ENCODE measurements at places on chromosomes 2 and 18.
A peak's percentile ranks its signal among the peaks of the same experiment; 100 is the strongest.

GRCh38 chr2:40507432-40507831, 55.5 kb upstream of the SLC8A1 start:
- no peak for DNase-seq

DNA sequence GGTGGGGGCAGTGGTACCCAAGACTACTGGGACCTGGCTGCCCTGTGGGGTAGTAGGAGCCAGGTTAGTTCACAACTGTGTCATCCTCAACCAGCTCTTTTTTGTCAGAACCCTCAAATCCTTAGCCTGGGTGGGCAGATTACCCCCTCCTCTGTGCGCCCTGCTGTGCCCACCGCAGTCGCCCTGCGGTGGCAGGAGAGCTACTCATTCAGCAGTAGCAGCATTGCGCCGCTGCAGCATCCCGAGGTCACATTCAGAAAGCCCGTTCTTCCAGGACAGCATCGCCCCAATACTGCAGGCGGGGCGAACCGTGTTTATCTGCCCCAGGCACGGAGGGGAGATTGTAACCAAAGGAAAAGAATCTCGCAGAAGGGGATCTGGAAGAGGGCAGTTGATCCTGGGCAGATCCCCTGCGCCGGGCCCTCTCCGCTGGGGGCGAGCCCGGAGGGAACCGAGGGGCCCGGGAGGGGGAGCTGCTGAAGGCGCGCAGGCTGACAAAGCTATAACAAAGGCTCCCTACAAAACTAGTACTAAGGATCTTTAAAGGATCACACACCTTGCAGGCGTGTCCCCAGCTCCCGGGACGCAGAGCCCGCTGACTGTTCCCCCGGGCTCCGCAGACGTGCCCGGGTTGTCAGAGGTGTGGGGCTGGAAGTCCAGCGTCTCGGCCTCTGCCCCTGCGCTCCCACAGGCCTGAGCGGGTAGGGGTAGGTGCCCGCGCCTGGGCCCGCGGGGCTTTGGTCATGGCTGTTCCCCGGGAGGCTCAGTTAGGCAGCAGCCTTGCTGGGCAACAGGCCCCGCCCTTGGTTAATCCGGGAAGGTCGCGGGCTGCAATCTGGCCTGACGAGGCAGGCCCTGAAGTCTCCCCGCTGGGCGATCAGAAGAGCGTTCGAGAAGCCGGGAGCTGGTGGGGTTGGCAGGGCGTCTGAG, 13.2 kb downstream of the POU3F3 start:
- DNase-seq, result no peak

GRCh38 chr2:151410485-151410834, 758 bp downstream of the RIF1 start:
- peak; percentile 15 for DNase-seq

DNA sequence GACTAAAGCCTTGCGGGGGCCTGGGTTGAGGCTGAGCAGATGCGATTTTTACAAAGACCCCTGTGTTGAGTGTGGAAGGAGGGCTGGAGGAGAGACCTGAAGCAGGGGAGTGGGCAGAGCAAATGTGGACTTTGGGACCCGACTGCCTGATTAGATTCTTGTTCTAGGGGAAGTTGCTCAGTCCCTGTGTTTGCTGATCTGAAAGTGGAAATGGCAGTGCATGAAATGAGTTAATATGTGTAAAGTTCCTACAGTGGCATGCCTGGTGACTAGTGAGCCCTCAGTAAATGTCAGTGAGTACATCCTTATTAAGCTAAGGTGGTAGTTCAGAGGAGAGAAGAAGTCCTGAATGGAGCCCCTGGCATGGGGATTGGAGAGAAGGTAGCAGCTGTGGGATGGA, 52.3 kb downstream of the ARMC9 start:
- DNase-seq, result no peak

- no peak for DNase-seq
Observed at GRCh38 chr2:57859755-57860154, 186.9 kb upstream of the VRK2 start.

- no peak for DNase-seq
Observed at GRCh38 chr2:3022841-3023372, 354.7 kb downstream of the EIPR1 start.

DNA sequence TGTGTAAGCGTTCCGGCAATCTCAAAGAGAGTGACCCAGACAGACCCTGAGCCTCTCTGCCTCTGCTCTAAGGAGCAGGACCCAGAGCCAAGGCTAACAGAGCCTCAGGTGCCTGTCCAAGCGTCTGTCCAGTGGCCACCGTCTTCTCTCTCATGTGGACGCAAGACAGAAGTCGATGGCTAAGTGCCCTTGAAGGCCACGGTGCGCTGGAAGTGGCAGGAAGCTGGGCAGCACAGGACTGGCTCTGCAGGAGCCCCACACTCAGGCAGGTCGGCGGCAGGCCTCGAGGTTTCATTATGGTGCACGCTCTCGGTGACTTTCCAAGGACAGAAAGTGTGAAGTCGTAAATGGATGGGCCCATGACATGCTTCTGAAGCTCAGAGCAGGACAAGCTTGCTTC, 49.1 kb downstream of the HDAC4 start:
- no peak for DNase-seq

- DNase-seq, result no peak
Observed at GRCh38 chr2:219605607-219605954, 7.9 kb downstream of the STK11IP start.

DNA sequence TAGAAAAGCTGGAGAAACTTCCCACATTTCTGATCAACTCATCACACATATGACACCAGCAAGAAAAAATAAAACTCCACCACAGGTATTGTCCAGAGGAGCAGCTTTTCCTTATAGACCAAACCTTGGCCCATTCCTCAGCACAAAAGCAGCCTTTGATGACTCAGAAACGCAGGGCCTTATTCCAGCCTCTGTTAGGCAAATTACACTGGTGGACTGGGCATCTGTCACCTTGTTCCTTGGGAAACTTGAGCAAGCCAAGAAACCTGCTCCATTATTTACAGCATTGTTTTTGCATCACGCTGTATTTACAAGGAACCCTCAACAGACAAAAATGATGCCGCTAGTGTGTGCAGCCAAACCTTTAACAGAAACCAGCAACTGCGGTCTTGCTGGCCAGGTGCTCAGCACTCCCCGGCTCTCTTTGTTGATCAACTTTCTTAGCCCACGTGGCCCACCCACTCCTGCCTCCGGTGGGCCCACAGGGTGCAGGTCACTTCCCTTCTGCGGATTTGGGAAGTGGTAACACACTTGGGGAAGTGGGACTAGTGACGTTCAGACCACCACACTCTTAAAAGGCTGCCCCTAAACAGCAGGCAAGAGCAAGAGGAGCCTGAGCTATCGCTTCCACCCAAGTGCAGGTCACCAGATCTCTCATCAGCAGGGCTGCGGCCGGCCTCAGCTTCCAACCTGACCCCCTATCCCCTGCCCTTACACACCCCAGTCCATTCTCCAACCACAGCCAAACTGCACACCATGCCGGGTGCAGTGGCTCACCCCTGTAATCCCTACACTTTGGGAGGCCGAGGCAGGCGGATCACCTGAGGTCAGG, 1.5 kb downstream of the AP1S3 start:
- no peak for DNase-seq

GRCh38 chr2:137947032-137947727, 17.1 kb upstream of the HNMT start:
- DNase-seq, result no peak

GRCh38 chr2:28274911-28275685, 117.6 kb upstream of the FOSL2 start:
- peak; percentile 97 for DNase-seq

DNA sequence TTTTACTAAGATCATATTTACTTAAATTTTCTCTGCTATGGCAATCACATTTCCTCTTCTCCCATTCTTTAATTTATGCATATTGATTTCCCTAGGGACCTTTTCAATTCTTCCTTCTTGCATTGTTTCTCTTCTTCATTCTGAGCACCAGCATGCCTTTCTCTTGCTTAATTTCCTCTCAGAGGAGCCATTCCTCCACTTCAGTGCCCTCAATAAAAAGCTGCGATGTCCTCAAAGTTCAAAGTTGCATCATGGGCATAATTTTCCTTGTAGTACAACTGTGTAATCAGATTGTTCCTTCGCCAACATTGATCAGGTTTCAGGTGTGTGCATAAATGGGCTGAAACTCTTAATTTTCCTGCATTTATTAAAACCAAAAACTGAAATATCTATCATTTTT, 21.8 kb upstream of the CD226 start:
- peak; percentile 34 for DNase-seq

DNA sequence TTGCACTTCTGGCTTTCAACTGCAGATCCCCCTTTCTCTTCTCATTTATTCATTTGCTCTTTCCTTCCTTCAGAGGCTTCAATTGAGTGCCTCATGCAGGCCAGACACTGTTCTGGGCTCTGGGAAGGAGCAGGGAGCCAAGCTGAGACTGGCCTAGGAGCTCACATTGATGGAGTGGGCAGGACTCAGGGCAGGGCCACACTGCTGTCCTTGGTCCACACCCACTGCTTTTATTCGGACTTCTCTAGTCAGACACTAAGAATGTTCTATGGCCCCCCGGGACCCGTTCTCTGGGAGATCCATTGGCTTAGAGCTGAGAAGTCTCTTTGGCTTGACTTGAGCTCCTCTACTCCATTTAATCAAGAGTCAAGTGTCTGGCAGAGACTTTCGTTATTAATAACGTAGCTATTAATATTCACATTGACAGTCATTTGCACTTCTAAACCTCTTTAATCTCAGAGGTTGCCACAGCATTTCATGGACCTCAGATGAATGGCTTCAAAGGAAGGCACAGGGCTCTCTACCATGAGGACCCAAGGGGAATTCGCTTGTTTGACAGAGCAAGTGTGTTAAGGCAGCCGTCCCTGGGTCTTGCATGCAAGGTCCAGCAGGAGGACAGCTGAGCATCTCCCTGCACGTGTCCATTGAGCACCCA, 20.1 kb downstream of the SH3RF3 start:
- DNase-seq, result no peak

DNA sequence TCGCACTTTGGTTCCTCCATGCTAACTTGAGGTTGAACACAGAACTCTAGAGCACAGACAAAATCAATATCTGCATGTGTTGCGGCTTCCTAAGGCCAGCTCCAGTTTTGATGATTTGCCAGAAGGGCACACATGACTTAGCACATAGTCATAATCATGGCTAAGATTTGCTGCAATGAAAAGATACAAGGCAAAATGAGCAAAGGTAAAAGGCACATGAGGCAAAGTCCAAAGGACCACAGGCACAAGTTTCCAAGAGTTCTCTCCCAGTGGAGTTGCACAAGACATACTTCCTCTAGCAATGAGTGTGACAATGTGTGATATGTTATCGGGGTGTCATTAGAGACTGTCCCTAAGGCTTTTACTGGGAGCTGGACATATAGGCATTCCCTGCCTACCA, 24.2 kb upstream of the CXXC1 start:
- DNase-seq, result no peak

GRCh38 chr18:32383050-32383819, 87.4 kb downstream of the GAREM1 start:
- peak; percentile 83 for DNase-seq
